ENCODE measurements at places on chromosomes 2 and 18.
A peak's percentile ranks its signal among the peaks of the same experiment; 100 is the strongest.

DNA sequence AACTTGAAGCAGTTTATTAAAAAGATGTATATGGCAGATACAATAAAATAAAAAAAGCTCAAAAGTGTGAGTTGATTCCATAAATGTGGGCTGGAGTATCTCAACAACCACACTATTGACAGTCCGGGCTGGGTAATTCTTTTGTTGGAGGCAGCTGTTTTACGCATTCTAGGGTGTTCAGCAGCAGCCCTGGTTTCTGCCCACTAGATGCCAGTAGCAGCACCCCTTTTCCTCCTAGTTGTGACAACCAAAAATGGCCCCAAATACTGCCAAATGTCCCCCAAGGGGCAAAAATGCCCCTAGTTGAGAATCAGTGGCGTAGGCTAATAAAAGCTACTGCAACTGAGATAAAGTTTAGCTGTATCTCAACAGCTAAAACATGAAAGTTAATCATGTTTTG lies 44.8 kb downstream of the CHMP3 start:
- no peak for DNase-seq

GRCh38 chr2:157076526-157077161 lies 180.9 kb upstream of the GALNT5 start:
- no peak for DNase-seq

- peak; percentile 33 for DNase-seq
Observed at GRCh38 chr2:67459761-67460160, 62.6 kb downstream of the ETAA1 start.

DNA sequence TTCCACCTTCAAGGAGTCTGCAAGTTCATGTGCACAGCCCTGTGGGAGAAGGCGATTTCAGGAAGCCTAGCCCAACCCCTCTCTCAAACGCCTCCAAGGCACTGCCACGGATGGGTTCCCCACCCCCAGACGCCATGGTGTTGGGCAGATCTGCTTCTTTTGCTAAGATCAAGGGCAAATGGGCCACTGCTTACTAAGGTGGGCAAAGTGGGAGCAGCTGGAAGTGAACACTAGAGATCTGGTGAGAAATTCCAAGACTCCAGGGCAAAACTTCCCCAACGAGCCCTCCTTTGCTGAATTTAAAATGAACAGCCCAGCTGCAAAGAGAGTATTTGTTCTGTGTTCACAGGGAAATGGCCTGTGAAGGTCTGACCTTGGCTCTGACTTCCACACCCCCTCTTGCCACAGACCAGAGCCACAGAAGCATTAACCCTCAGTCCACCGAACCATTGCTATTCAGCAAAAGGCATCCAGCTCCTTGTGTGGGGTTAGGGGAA lies 45.1 kb upstream of the ZBTB7C start:
- peak; percentile 22 for DNase-seq

DNA sequence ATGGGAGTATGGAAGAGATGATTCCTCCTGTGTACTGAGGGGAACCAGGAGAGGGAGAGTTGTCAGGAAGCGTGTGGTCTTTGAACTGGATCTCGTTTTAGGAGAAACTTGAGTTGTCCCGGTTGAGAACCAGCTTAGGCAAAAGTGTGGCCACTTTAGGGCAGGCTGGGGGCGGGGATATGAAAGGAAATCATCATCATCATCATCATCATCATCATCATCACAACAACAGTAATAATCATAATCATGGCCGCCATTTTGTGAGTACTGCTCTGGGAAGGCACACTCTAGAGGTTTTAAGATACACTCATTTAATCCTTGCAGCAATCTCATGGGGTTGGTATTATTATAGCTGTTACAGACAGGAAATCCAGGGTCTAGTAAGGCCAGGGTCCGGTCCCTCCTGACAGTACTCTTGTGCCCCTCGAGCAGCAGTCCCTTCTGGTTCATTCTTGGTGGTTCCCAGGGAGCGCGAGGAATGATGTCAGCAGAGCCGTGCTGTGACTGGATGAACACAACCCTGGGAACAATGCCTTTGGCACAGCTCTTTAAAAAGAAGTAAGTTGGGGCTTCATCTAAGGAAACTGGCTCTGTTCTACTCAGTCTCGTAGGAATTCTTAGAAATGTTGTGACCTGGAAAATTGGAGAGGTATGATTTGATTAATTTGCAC lies 33.8 kb downstream of the PARD3B start:
- no peak for DNase-seq

DNA sequence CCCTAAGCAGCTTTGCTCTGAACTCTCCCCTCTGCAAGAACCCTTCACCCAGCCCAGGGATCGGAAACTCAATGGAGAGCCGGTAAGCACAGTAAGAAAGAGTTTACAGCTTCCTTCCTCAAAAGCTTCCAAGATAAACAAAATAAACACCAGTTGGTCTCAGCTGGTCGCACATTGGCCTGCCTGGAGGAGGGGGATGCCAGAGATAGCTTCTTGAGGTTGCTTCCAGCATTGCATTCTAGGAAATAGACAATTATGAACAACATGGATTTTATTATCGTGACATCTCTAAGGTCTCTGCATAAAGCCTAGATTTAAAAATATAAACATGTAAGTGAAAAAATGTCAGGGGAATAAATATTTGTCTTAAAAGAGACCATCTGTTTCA lies 141.5 kb upstream of the PKDCC start:
- no peak for DNase-seq

DNA sequence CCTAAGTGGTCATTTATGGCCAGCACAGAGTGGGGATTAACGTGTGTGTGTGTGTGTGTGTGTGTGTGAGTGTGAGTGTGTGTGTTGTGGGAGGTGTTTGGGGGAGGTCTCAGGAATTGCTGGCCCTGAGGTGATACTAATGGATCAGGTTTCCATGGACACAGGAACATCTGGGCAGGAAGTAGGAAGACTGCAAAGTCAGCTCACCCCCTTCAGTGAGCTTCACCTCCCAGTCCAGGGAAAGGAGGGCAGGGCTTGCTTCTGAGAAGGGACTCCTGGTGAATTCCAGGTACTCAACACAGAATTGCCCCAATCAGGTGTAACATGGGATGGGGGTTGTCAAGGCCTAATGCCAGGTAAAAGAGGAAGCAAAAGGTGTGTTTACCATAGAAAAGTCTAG lies 30.3 kb upstream of the IL1R1 start:
- peak; percentile 41 for DNase-seq

DNA sequence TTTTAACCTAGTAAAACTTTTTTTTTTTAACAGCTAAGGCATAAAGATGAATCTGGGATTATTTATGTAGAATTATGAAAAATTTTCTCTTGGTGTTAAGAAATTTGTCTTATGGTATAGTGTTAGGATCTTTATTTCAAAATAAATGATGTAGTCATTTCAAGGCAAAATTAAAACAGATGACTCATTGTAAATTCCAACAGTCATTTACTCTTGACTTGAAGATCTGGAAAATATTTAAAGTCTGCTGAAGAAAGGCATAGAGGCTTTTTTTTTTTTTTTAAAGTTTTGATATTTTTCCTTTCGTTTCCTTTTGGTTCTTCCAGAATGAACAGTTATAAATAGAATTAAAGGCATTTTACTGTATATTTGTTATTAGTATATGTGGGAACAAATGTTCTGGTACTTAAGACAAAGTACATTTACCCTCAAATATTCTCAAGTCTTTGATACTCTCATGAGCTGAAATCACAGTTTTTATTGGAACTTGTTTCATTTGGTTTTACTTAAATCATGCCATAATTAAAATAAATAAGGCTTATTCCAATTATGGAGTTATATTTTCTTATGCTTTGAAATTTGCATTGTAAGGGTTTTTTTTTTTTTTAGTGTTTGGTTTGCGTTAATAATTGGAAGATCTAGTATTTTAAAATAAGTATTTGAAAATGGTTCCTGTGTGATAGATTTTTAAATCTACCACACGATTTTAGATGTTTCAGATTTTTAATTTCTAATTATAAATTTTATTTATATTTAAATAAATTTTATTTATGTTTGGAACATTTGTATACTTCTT lies 29.9 kb downstream of the GLS start:
- DNase-seq: no peak

DNA sequence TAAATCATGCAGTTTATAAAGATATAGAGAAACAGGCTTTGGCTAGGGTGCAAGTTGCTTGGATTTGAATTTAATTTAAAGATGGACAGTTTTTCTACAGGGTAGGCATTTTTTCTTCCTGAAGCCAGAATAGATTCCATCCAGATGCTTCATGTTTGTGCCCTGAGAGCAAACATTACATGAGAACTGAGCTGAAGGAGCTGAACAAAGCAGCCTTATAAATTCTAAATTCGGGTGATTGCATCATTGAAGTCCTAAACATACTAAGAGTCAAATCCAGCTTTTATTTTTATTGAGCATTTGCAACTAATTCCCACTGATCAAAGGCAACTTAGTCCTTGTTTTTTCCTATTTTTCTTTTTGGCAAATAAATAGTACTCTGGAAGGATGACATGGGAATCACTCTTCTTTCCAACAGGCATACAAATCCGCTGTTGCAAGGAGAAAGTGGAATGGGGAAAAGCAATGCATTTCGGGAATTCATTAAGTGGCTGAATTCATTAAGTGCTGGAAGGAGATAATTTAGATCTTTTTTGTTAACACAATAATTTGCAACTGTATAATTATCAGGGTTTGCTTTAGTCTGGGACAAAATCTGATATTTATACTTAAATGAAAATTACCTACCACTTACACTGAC lies 828.0 kb downstream of the SLC4A3 start:
- DNase-seq: no peak

GRCh38 chr2:29063646-29064345 lies 10.5 kb downstream of the PCARE start:
- DNase-seq: no peak

DNA sequence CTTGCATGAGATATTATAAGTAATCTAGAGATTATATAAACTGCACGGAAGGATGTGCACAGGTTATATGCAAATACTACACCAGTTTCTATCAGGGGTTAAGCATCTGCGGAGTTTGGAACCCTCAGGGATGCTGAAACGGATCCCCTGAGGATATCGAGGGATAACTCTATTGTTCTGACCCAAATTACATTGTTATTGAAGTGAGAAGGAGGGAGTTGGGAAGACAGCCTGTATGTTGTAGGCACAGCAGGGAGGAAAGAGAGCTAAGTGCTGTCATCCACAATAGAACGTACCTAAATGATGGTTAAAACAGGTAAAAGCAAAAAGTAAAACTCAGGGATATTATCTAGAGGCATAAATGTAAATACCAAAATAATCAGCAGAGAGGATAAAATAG lies 44.6 kb upstream of the SMAD2 start:
- no peak for DNase-seq

- no peak for DNase-seq
Observed at GRCh38 chr18:28013066-28013465, 163.9 kb downstream of the CDH2 start.

- peak; percentile 74 for DNase-seq
Observed at GRCh38 chr2:229642371-229642770, 72.0 kb downstream of the DNER start.

GRCh38 chr2:46849046-46849715 lies 66.4 kb downstream of the MCFD2 start:
- DNase-seq: peak; percentile 64

DNA sequence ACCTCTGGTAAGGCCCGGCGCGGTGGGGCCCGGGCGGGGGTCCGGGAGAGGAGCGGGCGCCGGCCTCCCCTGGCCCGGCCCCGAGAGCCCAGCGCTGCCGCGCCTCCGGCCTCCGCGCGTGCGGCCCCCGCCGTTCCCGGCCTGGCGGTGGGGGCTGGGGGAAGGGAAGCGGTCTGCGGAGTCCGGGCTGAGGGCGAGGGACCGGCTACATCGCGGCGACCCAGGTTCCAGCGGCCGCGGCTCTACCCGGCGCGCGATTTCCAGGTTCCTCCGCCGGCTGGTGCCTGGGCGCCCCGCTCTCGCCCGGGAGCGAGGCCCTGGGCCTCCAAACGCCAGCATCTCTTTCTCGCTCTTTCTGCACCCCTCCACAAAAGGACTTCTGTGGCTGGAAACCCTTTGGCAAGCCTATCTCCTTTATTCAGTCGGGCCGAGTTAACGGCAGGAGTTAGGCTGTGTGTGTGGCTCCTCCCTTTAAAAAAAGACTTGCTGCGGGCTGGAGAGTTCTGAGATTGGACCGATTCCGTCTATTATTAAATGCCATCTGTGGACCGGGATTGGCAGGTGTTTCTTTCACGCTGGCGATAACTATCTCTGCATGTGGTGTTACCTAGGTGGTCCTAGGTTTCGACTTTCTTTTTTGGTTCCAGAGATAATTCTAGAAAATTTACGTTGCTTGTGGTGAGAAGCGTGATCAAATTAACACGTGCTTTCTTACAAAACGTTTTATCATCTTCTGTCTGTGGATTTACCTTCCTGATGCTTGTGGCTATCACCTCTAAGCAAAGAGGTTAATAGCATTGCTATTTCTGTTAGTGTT lies 592 bp downstream of the ME2 start:
- DNase-seq: peak; percentile 47

GRCh38 chr2:19785867-19786266 lies 115.9 kb downstream of the TTC32 start:
- DNase-seq: no peak

DNA sequence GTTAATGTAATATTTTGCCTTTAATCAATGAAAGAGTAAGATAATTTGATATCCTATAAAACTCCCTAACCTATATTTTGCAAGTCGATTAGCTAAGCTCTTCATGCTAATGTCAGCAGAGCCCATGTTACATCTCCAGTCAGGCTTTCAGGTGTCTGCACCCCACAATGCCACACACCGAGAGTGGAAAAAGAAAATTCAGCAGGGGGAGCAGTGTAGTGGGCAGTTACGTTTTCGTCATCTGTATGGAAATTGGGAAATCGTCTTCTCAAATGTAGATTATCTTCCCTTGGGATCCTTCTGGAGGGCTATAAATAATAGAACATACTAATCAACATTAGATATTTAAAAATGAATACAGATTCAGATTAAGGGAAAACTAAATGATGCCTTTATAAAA lies 66.3 kb downstream of the BCL11A start:
- DNase-seq: no peak

GRCh38 chr18:80103231-80103630 lies 5.8 kb upstream of the ADNP2 start:
- peak; percentile 13 for DNase-seq

DNA sequence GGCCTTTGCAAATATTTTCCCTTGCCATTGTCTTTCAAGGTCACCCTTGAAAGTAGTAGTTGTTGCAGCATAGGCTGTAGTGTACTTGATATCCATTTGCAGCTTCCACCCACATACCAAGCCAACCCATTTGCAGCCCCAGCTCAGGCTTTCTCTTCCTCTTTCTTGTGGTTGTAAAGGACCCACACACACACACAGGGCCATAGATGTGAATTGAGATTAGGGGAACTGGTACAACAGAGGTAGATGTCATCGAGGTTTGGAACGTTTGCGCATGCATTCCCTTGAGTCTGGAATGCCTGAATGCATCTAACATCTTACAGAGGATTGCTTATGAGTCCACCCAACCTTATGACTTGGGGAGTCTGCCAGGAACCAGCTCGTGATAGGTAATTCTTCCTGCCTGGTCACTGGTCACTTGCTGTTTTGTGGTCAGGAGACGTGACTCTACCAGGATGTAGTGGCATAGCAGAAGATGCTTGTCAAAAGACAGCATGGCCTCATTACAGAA lies 91.9 kb downstream of the MRPS9 start:
- DNase-seq: no peak

DNA sequence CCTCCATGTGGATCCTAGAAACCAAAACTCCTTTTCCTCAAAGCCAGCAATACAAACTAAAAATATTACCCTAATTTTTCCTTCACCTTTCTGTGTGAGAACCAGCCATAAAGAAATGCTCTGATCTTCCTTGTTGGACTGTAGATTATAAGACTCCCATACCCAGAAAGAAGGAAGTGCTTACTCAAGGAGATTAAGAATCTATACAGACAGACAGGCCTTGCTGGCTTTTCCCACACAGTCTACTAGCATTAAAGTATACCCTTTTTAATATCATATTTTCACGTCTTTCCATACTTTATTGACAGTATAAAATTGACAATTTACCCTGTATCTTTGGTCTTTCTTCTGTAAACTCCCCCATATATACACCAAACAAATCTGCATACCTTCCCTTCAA lies 139.0 kb downstream of the GULP1 start:
- no peak for DNase-seq
